ENCODE measurements at places on chromosomes 7 and 10. TPM values are rescaled to one million over a fixed set of nuclear protein-coding genes. Genes with fewer than 3 reads are reported as not detected.

The TEX47 gene
- not detected for total RNA-seq

The JAKMIP3 gene
- total RNA-seq = under 0.01 TPM

The HGF gene
- 4.7 TPM for total RNA-seq

The STK31 gene
- 1.0 TPM for total RNA-seq

The CALML5 gene
- not detected for total RNA-seq

The PTPRZ1 gene
- total RNA-seq = 4.7 TPM

The CALU gene
- total RNA-seq = 131 TPM

The FFAR4 gene
- 0.52 TPM for total RNA-seq

The TWIST1 gene
- 12.0 TPM for total RNA-seq

The ACSM6 gene
- total RNA-seq = not detected

The TMEM184A gene
- total RNA-seq = not detected

The SPDYE8 gene
- total RNA-seq = not detected

All from skeletal muscle tissue (tissue), 5 donors.